B cell (primary cell): ENCODE measurements at places on chromosomes 6 and 20. TPM values are rescaled to one million over a fixed set of nuclear protein-coding genes. Genes with fewer than 3 reads are reported as not detected.

GRCh38 chr20:41696428-41696827, 78.3 kb upstream of the CHD6 start:
- no peaks in the 10 kb centered on the region for H3K36me3 ChIP-seq
- H3K27me3 ChIP-seq = no peaks in the 10 kb centered on the region
- no peak for DNase-seq
- no peak overlapping the region for H3K27ac ChIP-seq
- no peak overlapping the region for H3K4me3 ChIP-seq

DNA sequence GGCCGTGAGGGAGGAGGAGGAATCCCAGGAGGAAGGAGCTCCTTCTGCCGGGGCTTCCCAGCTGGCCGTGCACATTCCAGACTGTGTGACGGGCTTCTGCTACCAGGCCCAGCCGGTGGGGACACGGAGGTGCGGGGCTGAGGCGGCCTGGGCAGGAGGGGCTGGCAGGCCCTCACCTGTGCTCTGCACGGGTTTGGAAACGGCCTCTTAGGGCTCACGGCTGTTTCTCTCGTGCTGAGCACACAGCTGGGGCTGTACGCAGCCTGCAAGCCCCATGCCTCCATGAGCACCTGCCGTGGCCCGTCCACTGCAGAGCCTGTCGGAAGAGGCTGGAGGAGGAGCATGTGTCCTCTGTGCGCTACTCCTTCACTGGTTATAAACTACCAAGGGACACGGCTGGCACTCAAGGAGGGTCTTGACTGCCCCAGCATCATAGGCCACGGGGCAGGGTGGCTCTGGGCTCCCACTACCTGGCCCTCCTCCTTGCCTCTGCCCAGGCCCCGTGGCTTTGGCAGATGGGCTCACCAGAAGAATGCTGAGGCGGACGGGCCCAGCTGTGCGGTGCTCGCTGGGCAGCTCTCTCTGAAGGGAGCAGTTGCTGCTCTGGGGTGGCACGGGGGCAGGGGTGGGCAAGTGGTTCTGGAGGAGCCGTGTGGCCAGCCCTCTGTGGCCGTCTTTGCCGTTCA, 15.8 kb downstream of the NPEPL1 start:
- no peak for DNase-seq
- peaks cover 5% of the 10 kb centered on the region for H3K36me3 ChIP-seq
- no peaks in the 10 kb centered on the region for H3K27me3 ChIP-seq
- H3K4me3 ChIP-seq = no peak overlapping the region
- H3K4me1 ChIP-seq = no peaks in the 10 kb centered on the region
- H3K27ac ChIP-seq = no peak overlapping the region

- no peaks in the 10 kb centered on the region for H3K36me3 ChIP-seq
- H3K27ac ChIP-seq = no peak overlapping the region
- no peaks in the 10 kb centered on the region for H3K27me3 ChIP-seq
- no peak overlapping the region for H3K4me3 ChIP-seq
These were observed 109.1 kb downstream of the TOX2 start for GRCh38 chr20:44023515-44024371.

DNA sequence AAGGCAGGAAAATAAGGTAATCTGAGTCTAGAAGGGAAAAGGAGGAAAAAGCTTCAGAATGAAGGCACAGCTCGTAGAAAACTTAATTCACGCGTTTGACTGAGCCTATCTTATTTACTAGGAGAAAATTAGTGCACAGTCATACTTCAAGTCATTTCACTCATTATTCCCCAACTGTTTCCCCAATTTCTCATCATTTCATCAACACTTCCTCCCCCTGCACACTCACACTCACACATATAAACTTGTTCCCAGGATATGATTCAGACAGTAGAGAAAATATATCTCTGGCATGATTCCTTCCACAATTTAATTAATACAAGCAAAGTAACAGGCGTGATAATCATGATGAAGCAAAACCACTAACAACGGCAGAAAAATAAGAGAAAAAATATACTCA, 94.5 kb upstream of the F13A1 start:
- H3K4me1 ChIP-seq = no peaks in the 10 kb centered on the region
- no peak for DNase-seq
- no peak overlapping the region for H3K27ac ChIP-seq
- peaks cover 2% of the 10 kb centered on the region for H3K27me3 ChIP-seq
- H3K4me3 ChIP-seq = no peak overlapping the region
- no peaks in the 10 kb centered on the region for H3K36me3 ChIP-seq

- H3K27me3 ChIP-seq = no peaks in the 10 kb centered on the region
- H3K4me3 ChIP-seq = no peak overlapping the region
- DNase-seq = no peak
- no peaks in the 10 kb centered on the region for H3K4me1 ChIP-seq
- H3K36me3 ChIP-seq = peaks cover 5% of the 10 kb centered on the region
These were observed 34.9 kb downstream of the SHLD1 start for GRCh38 chr20:5785146-5785545.

DNA sequence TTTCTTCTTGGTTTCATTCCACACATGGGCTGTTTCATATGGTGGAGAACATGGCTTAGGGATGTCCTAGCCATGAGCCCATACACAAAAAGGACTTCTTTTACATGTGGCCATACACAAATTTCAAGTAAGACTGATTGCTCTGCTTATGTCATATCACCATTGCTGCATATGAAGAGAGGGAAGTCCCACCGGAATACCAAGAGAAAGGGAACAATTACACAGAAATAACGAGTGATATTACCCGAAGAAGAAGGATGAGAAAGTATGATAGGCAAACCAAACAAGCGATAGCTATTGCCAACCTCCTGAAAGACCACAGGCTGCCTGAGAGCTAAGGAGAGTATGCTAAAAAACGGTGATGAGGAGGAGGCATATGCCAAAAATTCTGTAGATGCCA, 70.5 kb upstream of the TNFRSF21 start:
- H3K27me3 ChIP-seq = peaks cover 8% of the 10 kb centered on the region
- H3K4me1 ChIP-seq = no peaks in the 10 kb centered on the region
- no peaks in the 10 kb centered on the region for H3K36me3 ChIP-seq
- no peak for DNase-seq
- no peak overlapping the region for H3K4me3 ChIP-seq

GRCh38 chr6:102309700-102310099, 916.2 kb downstream of the GRIK2 start:
- no peak for DNase-seq
- H3K4me3 ChIP-seq = no peak overlapping the region

- H3K27me3 ChIP-seq = no peaks in the 10 kb centered on the region
- H3K4me3 ChIP-seq = no peak overlapping the region
- no peaks in the 10 kb centered on the region for H3K4me1 ChIP-seq
- H3K36me3 ChIP-seq = no peaks in the 10 kb centered on the region
These were observed 9.8 kb downstream of the ZNF335 start for GRCh38 chr20:45962031-45962755.

GRCh38 chr20:35235881-35236280, 9.4 kb downstream of the MMP24 start:
- no peak overlapping the region for H3K4me3 ChIP-seq
- H3K27ac ChIP-seq = no peak overlapping the region
- DNase-seq = no peak
- no peaks in the 10 kb centered on the region for H3K4me1 ChIP-seq
- peaks cover 7% of the 10 kb centered on the region for H3K27me3 ChIP-seq
- H3K36me3 ChIP-seq = peaks cover 2% of the 10 kb centered on the region

GRCh38 chr20:46520976-46521579, 7.7 kb upstream of the ZNF334 start:
- no peaks in the 10 kb centered on the region for H3K4me1 ChIP-seq
- H3K27me3 ChIP-seq = peaks cover 12% of the 10 kb centered on the region
- peak; percentile 62 for DNase-seq

DNA sequence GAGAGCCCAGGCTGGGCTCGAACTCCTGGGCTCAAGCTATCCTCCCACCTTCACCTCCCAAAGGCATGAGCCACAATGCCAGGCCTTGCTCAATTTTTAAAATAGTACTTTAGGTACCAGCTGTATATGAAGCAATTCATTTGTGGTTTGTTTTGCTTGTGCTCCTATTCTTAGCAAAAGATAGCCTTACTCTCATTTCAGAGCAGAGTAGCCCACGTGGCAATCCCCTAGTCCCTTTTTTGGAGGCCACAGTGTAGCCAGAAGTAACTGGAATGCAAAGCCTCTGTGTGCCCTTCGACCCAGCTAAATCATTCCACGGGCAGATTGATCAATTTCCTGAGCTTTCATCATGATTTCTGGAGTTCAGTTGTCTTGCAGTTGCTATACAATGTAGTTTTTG, 372.2 kb downstream of the NRN1 start:
- H3K27me3 ChIP-seq = no peaks in the 10 kb centered on the region
- H3K4me1 ChIP-seq = no peaks in the 10 kb centered on the region
- DNase-seq = no peak
- H3K36me3 ChIP-seq = no peaks in the 10 kb centered on the region
- no peak overlapping the region for H3K27ac ChIP-seq

- H3K36me3 ChIP-seq = peaks cover 9% of the 10 kb centered on the region
- no peak for DNase-seq
- H3K27ac ChIP-seq = no peak overlapping the region
- no peaks in the 10 kb centered on the region for H3K27me3 ChIP-seq
- no peaks in the 10 kb centered on the region for H3K4me1 ChIP-seq
These were observed 24.3 kb downstream of the SNX14 start for GRCh38 chr6:85569323-85569722.

- no peak overlapping the region for H3K27ac ChIP-seq
- H3K4me1 ChIP-seq = no peaks in the 10 kb centered on the region
- no peaks in the 10 kb centered on the region for H3K27me3 ChIP-seq
- no peak overlapping the region for H3K4me3 ChIP-seq
- H3K36me3 ChIP-seq = no peaks in the 10 kb centered on the region
These were observed 52.1 kb downstream of the TRAF3IP2 start for GRCh38 chr6:111553580-111553979.

DNA sequence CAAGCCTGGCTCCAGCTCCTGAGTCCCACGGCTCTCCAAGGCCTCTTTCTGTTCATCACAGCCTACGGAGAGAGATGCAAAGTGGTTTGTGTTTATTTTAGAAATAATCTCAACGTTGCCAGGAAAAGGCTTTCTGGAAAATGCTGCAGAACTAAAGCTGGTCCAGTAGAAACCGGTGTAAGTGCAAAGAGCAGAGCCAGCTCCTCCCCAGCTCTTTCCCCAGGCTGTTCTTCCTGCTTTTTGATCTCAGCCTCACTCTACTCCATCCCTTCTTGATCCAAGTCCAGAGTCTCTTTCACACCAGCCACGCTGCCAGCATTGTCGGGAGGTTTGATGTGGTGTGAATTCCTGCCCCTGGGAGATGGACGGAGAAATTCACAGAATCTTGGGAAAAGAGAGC, 69.8 kb downstream of the TMEM170B start:
- H3K36me3 ChIP-seq = no peaks in the 10 kb centered on the region
- H3K27ac ChIP-seq = no peak overlapping the region
- no peak for DNase-seq
- no peaks in the 10 kb centered on the region for H3K27me3 ChIP-seq
- no peak overlapping the region for H3K4me3 ChIP-seq

DNA sequence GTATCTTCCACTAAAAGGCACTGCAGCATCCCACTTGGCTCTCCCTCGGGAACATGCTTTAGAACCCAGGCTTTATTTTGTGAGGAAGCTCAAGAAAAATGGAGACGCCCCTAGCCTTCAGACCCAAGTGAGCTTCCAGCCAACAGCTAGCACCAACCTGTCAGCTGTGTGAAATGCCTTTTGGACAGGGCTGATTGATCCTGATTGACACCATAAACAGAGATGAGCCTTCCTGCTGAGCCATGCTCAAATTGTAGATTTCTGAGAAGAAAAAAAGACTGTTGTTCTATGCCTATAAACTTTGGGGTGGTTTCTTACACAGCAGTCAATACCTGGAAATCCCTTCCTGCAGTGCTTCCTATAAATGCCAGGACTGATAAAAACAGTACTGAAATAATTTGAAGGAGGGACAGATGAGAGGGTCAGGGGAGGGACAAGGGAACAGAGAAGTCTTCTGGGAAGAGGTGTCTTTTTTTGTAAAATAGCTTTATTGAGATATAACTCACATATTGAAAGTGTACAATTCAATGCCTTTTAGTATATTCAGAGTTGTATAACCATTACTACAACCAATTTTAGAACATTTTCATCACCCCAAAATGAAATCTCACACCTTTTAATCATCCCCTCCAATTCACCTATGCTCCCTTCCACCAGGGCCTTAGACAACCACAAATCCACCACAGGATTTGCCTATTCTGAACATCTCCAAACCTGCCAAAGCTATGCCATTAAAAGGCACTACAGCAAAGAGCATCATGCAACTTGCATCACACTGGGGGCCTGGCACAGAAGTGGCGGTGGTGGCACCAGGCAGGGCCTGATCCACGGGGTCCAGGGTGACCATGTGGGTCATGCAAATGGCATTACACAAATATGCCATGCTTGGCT, 2.7 kb upstream of the STK4 start:
- peaks cover 41% of the 10 kb centered on the region for H3K4me1 ChIP-seq
- peak; percentile 30 for DNase-seq
- H3K27ac ChIP-seq = no peak overlapping the region
- no peaks in the 10 kb centered on the region for H3K27me3 ChIP-seq
- peaks cover under 1% of the 10 kb centered on the region for H3K36me3 ChIP-seq

DNA sequence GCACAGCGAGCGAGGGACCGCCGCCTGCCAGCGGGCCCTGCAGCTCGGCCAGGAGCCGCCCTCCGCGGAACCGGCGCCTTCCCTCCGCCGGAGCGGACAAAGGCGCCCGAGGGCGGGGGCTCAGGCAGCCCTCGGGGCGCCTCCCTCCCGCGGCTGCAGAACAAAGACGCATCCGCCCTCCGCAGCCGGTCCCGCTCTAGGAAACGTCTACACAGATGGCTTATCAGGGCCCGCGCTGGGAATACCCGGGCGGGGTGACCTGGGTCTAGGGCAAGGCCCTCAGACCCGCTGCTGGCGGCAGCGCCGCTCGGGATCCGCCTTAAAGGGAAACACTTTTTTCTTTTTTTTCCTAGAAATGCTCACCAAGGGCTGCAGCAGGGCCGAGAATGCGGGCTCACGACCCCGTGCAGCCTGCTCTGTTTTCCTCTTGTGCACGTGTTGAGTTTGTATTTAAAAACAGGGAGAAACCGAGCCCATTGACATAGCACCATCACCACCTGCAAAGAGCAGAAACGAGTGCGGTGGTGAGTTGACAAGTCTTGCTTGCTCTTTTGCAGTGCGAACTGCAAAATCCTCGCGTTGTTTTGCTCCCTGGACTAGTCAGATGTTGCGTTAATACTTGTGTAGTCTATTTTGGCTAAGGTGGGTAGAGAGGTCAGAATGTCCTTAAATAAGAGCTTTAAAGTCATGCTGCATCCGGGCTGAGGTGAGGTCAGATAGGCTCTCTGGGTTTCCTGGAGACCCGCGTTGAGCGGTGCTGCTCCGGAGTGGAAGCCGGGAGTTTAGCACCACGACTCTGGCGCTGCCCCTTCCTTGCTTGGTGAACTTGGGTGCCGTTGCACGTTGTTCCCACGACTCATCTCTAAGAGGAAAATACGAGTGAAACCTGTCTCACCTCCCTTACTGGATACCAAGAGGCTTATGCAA, 1.1 kb upstream of the RPS6KA2 start:
- H3K36me3 ChIP-seq = no peaks in the 10 kb centered on the region
- H3K4me1 ChIP-seq = peaks cover 18% of the 10 kb centered on the region
- H3K27ac ChIP-seq = peak overlapping the region; percentile 44

Gene SLC35B2
- 29.2 and 30.0 TPM in 2 replicates for total RNA-seq

Gene BTBD3
- 0.92 and 1.5 TPM in 2 replicates for total RNA-seq

Gene ADGRB3
- total RNA-seq = not detected in 2 replicates

Gene TSBP1
- total RNA-seq = not detected in 2 replicates

Gene RPS18
- 3,593 and 3,830 TPM in 2 replicates for total RNA-seq

Gene EYA2
- total RNA-seq = 1.1 and 1.8 TPM in 2 replicates
